ENCODE measurements at places on chromosomes 11 and 22. TPM values are rescaled to one million over a fixed set of nuclear protein-coding genes. Genes with fewer than 3 reads are reported as not detected.

SLC15A3 gene
- total RNA-seq = 37.6 TPM

NELL1 gene
- 1.3 TPM for total RNA-seq

MMP12 gene
- not detected for total RNA-seq

- DNase-seq = no peak
These were observed 255.2 kb downstream of the BUD13 start for GRCh38 chr11:116517584-116517983.

DNA sequence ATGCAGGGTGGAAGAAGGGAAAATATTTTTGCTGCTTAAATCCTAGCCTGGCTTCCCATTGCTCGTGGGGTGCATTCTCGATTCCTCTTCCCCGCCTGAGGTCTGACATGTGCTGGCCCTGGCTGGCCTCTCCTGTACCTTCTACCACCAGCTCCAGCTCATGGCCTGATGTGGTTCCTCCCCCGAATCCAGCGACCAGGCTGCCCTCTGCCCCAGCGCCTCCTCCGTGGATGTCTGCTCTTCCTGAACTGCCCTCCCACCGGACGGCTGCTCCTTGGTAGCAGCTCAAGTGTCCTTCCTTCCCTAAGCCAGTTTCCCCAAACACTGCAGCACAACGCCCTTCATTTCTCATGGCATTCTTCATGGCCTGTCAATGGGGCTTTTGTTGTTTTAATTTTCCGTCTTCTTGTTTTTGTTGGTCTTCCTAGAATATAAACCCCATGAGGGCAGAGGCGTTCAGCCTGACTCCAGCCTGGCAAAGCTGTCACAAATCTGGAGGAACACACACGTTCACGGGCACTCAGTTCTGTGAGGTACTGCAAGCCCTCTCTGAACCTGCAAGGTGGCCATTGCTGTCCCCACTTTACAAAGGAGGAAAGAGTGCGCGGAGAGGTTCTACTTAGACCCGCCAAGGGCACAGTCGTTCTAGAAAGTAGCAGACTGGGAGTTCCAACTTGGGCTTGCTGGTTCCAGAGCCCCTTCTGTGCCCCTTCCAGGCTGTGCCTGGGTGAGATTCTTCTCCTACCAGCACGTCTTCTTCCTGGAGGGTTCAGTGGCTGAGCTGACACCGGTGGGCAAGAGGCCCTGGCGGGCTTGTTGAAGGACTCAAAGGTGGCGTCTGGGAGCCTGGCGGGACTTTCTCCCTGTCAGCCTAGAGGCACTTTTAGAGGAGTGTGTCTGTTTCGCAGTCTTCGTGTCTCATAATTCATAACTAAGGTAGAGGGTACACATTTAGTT is 953 bp upstream of the LRP5 start:
- no peak for DNase-seq

DNA sequence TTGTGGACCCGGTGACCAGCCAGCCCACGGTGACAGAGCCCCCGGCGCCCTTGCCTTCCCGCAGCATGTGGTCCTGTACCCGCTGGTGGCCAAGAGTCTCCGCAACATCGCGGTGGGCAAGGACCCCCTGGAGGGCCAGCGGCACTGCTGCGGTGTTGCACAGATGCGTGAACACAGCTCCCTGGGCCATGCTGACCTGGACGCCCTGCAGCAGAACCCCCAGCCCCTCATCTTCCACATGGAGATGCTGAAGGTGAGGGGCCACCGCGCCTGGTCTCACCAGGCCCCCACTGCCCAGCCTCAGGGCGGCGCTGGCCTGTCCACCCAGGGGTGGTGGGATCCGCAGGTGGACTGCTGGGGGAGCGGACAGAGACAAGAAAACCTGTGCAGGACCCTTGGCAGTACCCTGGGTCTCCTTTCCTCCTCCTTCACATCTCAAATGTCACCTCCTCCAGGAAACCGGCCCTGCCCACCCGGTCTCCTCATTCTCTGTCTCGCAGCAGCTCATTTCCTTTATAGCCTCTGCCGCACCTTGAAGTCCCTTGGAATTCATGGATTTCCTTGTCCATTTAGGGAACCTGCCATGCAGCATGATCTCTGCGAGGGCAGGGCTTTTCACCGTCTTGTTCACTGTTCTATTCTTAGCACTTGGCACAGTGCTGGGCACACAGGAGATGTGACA is 6.5 kb downstream of the AIP start:
- no peak for DNase-seq

DNA sequence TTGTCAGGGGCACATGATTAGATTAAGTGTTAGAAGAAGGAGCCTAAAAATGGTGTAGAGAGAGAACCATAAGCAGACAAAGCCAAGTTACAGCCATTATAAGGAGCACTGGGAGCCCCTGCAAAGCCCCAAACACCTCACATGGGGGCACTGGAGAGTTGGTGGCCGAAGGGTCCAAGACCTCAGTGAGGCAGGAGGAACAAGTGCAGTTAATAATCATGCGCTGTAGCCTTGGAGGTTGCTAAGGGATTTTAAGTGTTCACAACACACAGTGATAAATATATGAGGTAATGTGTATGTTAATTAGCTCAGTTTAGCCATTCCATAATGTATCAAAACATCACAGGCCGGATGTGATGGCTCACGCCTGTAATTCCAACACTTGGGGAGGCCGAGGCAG is 54.4 kb upstream of the JAM3 start:
- DNase-seq = no peak

- no peak for DNase-seq
These were observed 2.1 kb upstream of the ATF4 start for GRCh38 chr22:39518144-39518786.

GRCh38 chr11:103536335-103536722 is 427.1 kb downstream of the DYNC2H1 start:
- DNase-seq = no peak

DNA sequence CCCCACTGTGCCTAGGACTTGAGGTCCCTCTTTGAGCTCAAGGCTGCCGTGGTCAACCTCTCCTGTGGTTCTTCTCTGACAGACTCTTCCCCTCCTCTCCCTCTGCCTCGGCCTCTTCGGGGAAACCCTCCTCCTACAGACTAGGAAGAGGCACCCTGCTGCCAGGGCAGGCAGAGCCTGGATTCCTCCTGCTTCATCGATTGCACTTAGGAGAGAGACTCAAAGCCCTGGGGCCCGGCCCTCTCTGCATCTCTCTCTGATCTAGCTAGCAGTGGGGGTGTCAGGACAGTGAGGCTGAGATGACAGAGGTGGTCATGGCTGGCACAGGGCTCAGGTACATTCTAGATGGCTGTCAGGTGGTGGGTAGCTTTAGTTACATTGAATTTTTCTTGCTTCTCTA is 63.6 kb upstream of the EMID1 start:
- DNase-seq = no peak

DNA sequence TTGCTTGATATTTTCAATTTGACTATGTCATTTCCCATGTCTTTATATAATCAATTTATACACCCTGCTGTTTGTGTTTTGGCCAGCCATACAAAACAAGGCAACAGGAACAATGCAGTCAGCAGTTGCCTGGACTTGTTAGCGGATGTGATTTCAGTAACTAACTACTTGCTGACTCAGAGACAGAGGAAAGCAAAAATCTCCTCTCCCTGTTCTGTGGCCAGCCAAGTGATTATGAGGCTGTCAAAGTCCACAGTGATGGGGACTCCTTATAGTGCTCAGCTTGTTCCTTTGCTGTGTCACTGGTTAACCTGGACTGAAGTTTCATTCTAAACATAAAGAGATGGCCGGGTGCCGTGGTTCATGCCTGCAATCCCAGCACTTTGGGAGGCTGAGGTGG is 32.6 kb upstream of the APLP2 start:
- DNase-seq = no peak

GRCh38 chr11:76653012-76653673 is 17.4 kb downstream of the LRRC32 start:
- no peak for DNase-seq

DNA sequence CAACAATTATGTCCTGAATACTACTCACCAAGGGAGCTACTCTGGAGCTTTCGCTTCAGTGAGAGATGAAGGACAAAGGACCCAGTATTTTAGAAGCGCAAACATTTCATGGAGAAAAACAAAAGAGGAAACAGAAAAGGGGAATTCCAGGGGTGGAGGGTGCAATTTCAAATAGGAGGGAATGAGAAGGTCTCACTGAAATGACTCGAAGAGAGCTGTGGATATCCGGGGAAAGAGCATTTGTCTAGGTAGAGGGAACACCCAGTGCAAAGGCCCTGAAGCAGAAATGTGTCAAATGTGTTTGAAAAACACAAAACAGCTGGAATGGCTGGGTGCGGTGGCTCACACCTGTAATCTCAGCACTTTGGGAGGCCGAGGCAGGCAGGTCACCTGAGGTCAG is 2.4 kb downstream of the RPS19BP1 start:
- no peak for DNase-seq

DNA sequence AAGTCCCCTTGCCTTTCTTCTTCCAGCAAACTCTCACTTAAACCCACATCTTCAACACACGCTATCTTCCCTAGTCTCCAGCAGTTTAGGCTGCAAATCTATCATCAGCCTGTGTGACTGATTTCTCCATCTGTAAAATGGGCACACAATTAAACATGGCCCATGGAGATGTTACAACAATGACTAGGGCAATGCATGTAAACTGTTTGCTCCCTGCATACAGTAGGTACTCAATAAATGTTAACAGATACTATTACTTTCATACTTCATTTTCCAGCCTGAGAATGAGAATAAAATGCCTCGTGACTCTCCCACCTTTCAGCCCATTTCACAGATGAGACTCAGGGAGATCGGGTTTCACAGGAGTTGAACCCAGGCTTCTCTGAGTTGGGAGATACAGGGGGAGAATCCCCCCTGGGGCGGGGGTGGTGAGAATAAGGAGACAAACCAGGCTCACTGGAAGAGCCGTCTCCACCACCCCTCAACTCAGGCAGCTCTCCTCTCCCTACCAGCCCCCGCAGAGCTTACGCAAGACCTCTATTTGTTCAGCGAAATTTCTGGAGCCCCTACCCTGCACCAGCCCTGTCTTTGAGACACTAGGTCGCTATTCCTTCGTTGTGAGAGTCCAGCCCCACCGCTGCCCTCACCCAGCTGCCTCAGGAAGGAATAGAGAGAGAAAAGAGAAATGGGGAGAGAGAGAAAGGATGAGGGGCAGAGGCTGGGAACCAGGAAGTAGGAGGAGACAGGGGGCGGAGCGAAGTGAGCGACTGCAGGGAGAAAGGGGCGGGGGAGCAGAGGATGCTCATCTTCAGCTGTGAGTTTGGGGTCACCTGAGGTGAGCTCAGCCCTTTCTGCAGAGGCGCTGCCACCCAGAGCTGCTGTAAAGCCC is 42.1 kb upstream of the KLHL35 start:
- DNase-seq = no peak

- no peak for DNase-seq
These were observed 253.6 kb upstream of the ANO3 start for GRCh38 chr11:26078231-26078821.

- no peak for DNase-seq
These were observed 39.5 kb upstream of the SLC5A12 start for GRCh38 chr11:26761361-26761809.

All from omental fat pad (tissue), 4 donors.